Upper lobe of right lung (tissue), 1 donor: ENCODE measurements at places on chromosomes 7 and 10. TPM values are rescaled to one million over a fixed set of nuclear protein-coding genes. Genes with fewer than 3 reads are reported as not detected.

Gene SFTPA1
- total RNA-seq: 11,191 TPM

Gene UCN3
- total RNA-seq: 1.2 TPM

Gene CNPY1
- not detected for total RNA-seq

GRCh38 chr7:151550656-151551286, 31.1 kb upstream of the RHEB start:
- H3K36me3 ChIP-seq: no peaks in the 10 kb centered on the region
- no peak overlapping the region for H3K27ac ChIP-seq
- H3K27me3 ChIP-seq: no peaks in the 10 kb centered on the region
- DNase-seq: peak; percentile 66
- peaks cover 4% of the 10 kb centered on the region for H3K4me1 ChIP-seq

- DNase-seq: no peak
- no peaks in the 10 kb centered on the region for H3K4me1 ChIP-seq
- H3K27me3 ChIP-seq: no peaks in the 10 kb centered on the region
- H3K36me3 ChIP-seq: no peaks in the 10 kb centered on the region
- peak overlapping the region; percentile 59 for H3K27ac ChIP-seq
These were observed 93.3 kb upstream of the AGBL3 start for GRCh38 chr7:134892963-134893362.

DNA sequence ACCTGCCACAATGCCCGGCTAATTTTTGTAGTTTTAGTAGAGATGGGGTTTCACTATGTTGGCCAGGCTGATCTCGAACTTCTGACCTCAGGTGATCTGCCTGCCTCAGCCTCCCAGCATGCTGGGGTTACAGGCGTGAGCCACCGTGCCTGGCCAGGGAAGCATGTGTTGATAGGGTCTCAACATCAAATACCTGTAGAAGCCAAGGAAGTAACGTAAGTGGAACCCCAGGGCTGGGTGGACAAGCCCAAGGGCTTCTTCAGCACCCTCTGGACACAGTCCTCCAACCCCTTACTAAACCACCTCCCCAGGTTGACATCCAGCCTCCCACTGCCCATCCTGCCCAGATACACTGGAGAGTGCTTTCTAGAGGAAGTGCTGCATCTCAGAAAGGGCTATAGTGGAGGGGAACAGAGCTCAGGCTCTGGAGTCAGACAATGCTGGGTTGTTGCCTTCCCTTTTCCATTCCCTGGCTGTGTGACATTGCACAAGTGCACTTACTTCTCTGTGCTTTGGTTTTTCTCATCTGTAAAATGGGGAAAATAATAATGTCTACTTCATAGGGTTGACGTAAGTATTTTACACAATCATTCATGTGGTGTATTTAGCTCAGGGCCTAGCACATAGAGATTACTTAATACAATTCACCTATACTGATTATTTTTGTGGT, 73.9 kb upstream of the KAT6B start:
- H3K4me3 ChIP-seq: no peak overlapping the region
- H3K27me3 ChIP-seq: no peaks in the 10 kb centered on the region
- H3K4me1 ChIP-seq: no peaks in the 10 kb centered on the region
- H3K36me3 ChIP-seq: no peaks in the 10 kb centered on the region
- no peak for DNase-seq
- no peak overlapping the region for H3K27ac ChIP-seq

DNA sequence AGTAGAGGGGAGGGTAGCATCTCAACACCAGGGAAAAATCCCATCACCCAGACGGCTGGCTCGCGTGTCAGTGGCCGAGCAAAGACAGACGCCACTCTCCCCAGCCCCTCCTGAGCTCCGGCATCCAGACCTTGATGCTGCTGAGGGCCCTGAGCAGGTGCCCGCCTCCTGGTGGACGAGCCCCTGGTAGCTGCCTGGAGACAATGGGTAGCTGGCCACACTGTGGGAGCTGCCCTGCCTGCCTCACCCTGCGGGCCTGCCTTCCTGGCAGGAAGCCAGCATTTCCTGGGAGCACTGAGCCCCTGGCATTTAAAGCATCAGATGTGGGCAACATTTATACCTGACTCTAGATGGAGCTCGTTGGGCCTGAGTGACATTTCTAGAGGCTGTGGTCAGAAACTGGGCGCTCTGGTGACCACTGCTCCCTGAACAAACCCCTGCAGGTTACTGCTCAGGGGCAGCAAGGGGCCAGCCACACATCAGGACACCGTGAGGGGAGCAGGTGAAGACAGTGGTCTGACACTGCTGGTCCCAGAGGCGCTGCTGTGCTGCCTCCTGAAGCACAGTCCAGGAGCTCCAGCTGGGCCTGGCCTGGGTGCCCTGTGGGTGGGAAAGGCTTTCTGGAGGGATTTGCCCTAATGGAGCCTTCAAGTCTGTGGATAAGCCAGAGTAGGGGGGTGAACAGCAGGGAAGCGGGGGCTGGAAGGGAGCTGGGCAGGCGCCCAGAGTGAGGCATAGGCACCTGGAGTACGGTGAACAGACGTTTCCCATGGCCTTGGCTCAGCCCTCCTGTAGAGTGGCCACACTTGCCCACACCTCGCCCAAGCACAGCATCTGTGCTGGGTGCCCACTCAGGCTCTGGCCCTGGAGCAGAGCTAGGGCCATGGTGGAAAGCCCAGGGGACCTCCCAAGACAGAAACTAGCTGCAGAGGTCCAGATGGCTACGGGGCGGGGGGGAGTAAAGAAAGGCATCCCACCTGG, 138.7 kb downstream of the MAPK8 start:
- no peaks in the 10 kb centered on the region for H3K4me1 ChIP-seq
- H3K4me3 ChIP-seq: no peak overlapping the region
- peak; percentile 58 for DNase-seq
- no peak overlapping the region for H3K27ac ChIP-seq
- no peaks in the 10 kb centered on the region for H3K36me3 ChIP-seq
- no peaks in the 10 kb centered on the region for H3K27me3 ChIP-seq

DNA sequence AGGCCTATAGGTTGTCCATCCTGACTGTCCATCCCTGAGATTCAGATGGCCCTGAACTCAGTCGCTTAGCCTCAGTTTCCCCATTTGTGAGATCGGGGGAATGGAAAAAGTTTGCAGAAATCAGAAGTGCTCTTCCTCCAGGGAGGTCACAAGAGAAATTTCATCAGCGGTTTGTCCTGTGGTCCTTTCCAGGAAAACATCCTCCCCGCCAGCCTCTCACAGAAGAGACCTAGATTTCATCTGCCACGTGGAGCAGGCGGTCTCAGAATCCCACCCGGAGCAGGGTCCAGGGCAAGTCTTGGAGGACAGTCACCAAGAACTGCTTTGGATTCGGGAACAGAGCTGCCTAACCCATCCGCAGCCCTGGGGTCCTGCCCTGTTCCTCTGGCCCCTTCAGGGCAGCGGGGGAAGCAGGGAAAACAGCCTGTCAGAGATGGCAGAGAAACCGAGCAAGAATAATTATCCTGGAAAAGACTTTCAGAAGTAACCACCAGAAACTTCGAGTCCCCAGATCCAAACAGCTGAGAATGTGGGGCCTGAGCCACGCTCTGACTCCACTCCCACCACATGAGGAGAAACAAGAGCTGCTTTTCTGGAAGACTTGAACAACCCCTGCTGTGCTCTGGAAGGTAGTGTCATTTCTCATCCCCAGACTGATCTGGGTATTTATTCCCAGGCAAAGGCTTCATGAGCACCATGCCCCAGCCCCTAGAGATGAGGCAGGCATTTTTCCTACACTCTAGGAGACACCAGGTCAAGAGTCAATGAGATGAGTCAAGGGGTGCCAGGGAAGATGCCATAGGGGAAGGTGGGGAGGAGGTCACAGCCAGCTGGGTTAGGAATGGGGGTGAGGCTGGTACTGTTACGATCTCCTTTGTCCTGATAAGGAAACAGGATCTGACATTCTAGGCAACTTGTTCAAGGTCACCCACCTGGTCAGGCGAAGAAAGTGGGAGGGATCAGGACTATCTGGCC, 1.1 kb upstream of the TNS3 start:
- no peaks in the 10 kb centered on the region for H3K36me3 ChIP-seq
- peak overlapping the region; percentile 89 for H3K27ac ChIP-seq
- H3K4me3 ChIP-seq: peak overlapping the region; percentile 69
- DNase-seq: no peak
